ENCODE measurements at places on chromosomes 16 and 17.

DNA sequence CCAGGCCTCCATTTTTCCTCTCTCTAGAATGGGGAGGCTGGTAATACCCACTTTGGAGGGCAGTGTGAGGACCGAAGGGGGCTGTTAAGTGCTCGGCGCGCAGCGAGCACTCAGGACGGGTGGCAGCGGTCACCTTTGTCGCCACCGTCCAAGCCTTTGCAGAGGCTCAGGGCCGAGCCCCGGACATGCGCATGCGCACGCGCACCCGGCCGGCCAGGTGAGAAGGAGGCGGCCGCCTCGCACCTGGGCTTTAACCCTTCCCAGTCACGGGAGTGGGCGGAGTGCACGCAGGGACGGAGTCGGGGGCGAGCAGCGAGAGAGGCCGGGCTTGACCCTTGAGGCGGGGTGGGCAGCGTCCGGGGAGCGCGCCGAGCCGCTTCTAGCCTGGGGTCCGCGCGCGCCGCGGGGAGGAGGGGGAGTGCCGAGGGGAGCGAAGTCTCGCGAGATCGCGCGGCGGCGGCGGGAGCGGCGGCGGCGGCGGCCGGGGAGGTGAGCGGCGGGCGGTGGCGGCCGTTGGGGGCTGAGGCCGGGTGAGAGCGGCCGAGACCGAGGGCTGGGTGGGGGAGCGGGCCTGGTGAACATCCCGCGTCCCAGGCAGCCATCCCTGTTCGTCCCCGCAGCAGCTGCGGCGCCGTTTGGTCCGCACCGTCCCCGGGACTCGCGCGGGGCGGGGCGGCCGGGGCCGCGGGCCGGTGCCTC, at the start of gene MRTFB:
Gene MRTFB, plus strand, starts transcription at position 443 of the 699 bp plus-strand sequence. CDS start 69,288 bp downstream, outside the sequence.
- peak; percentile 88 for DNase-seq

GRCh38 chr17:79993390-79994227, 42.1 kb downstream of the TBC1D16 start:
- peak; percentile 25 for DNase-seq

DNA sequence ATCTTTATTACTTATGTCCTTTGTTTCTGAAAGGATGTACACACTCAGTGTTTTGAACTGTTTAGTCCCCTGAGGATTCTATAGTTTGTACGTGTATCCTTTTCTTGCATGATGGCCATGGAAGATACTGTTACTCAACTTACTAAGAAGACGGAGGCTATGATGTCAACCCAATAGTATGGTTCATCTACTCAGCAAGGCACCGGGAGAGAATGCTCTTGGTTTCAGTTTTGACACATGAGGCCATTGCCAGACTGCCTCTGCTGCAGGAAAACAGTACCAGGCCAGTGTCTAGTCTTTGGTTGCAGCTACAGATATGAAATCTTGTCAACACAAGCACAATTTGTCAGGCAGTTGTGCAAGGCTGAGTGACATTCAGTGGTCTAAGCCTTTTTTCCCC, 134.5 kb downstream of the MRTFB start:
- DNase-seq: no peak

GRCh38 chr16:23092072-23092800, 57.0 kb downstream of the USP31 start:
- no peak for DNase-seq

DNA sequence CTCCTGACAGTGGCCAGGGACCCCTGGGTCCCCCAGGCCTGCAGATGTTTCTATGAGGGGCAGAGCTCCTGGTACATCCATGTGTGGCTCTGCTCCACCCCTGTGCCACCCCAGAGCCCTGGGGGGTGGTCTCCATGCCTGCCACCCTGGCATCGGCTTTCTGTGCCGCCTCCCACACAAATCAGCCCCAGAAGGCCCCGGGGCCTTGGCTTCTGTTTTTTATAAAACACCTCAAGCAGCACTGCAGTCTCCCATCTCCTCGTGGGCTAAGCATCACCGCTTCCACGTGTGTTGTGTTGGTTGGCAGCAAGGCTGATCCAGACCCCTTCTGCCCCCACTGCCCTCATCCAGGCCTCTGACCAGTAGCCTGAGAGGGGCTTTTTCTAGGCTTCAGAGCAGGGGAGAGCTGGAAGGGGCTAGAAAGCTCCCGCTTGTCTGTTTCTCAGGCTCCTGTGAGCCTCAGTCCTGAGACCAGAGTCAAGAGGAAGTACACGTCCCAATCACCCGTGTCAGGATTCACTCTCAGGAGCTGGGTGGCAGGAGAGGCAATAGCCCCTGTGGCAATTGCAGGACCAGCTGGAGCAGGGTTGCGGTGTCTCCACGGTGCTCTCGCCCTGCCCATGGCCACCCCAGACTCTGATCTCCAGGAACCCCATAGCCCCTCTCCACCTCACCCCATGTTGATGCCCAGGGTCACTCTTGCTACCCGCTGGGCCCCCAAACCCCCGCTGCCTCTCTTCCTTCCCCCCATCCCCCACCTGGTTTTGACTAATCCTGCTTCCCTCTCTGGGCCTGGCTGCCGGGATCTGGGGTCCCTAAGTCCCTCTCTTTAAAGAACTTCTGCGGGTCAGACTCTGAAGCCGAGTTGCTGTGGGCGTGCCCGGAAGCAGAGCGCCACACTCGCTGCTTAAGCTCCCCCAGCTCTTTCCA, 25.1 kb downstream of the C1QTNF1 start:
- DNase-seq: no peak

- no peak for DNase-seq
These were observed 10.0 kb downstream of the LDHD start for GRCh38 chr16:75106351-75107274.

DNA sequence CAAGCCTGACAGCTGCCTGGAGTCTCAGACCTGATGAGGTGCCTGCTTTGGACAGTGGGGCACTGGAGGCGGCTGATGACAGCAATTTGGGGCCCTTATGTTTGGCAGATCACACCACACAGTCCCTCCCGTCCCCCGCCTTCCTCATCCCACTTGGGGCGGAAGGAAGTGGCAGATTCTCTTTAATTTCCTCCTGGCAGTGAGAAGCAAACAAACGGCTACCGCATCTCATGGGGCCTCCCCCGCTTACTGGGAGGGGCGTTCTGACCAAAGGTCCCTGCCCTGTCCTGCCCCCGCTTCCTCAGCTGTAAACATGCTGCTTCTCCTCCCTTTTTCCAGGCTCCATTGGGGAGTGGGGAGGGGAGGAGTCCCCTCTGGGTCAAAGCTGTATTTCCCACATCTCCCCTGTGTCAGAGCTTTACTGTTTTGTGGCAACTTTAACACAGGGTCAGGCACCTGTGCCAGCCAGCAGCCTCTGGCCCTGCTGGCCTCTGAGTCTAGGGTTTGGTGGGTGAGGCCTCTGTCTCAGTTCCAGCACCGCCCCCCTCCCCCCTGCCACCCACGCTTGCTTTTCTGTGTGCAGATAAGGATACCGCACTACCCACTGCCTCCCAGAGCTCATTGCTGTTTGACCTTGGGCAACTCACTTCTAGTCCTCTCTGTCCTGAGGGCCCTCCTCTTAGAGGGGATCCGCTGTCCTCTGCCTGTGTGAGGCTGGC, 5.4 kb upstream of the NFATC3 start:
- DNase-seq: peak; percentile 90

DNA sequence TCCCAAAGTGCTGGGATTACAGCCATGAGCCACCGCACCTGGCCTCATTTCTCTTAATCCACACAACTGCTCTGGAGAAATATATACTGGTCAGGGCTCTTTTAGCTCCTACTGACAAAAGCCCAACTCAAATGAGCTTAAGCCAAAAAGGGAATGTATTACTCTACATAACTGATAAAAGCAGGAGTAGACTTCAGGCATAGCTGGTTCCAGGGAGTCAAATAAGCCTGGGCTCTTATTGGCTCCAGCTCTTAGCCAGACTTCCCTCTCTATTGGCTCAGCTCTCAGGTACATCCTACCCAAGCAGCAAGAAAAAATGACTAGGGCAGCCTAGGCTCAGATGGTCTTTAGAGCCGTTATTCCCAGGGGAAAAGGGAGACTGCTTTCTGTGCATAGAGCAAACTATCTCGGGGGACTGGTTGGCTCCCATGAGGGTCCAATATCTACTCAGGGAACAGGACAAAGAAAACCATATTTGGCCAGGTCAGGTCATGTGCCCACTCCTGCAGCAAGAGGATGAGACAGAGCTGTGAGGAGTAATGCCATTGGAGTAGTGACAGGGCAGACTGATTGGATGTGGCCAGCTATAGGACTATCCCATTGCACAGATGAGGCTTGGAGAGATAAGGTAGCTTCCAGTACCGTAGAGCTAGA, 21.2 kb downstream of the TBX2 start:
- no peak for DNase-seq

- DNase-seq: no peak
These were observed 269.6 kb upstream of the RPL38 start for GRCh38 chr17:73933871-73934270.

- peak; percentile 55 for DNase-seq
These were observed 565 bp downstream of the DDX52 start for GRCh38 chr17:37642681-37643080.

- DNase-seq: no peak
These were observed 188.4 kb downstream of the ABCC12 start for GRCh38 chr16:47967374-47967773.

DNA sequence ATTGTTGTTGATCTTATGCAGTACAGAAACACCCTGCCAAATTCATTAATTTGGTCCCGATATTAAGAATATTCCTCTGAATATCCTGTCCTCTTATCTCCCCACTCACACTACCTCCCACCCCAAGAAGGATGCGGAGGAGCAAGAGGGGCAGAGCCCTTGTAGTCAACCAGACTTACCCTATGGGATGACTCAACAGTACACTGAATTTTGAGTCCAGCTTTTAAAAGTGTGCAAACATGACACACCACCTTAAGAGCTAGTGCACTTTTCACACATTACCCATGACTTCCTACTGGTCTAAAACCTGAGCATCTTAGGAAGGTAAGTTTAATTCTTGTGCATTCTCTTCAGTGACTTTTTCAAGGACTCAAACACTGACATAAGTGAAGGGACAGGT, 9.5 kb downstream of the USP22 start:
- DNase-seq: peak; percentile 38

DNA sequence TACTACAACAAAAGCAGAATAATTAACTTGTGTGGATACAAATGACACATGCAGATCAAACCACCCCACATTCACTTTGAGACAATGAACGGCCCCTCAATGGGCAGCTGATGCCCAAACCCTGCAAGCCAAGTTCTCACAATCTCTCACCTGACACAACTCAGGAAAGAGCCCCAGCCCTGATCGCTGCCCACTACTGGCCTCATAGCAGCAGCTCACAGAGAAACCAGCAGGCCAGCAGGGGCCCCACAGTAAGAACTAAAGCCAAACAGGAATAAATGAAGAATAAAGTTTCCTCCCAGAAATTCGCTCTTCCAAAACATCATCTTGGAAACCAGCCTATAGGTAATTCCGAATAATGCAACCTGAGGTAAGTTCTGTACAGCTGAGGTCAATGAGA, 7.7 kb downstream of the AKTIP start:
- no peak for DNase-seq

- no peak for DNase-seq
These were observed 161.2 kb downstream of the MRTFB start for GRCh38 chr16:14232106-14232864.

- DNase-seq: no peak
These were observed 126.1 kb downstream of the SEC14L1 start for GRCh38 chr17:77266891-77267341.

DNA sequence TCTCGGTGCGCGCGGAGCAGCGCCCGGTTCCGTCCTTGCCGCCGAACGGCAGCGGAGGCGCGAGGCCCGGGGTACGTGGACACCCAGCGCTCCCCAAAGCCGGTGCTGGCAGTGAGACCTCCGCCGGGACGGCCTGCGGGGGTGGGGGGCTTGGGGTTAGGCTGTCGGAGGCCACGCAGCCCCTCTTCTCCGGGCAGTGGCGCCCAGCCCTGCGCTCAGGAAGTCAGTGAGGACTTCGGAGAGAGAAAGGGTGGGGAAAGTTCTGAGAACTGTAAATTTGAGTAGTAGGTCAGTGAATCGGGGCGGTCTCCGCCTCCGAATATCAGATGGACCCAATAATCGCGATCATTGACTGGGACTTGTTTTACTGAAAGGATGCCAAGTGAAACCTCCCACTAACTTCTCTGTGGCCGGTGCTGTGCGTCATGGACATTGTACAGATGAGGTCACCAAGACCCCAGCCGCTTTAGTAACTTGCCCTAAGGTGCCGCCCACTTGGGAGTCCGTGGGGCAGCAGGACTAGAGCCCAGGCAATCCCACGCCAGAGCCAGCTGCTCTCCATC, 468 bp downstream of the IL4R start:
- DNase-seq: peak; percentile 34

GRCh38 chr17:59424331-59424730, 92.9 kb downstream of the YPEL2 start:
- DNase-seq: no peak

DNA sequence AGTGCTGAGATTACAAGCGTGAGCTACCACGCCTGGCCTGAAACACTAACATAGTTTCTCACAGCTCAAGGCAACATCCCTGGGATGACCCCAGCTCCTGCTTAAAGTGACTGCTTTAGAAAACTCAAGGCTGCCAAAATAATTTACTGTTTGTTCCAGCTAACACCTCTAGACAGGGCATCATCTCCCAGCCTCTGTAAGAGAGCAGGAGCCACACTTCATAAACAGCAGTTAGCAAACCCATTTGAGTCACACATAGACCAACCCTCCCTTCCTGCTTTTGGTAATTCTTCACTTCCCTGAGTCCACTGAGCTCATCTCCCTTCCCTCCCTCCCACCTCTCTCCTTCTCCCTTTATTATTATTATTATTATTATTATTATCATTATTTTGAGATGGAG, 201.3 kb downstream of the XYLT1 start:
- DNase-seq: no peak

GRCh38 chr16:25124503-25124902, 13.0 kb downstream of the LCMT1 start:
- no peak for DNase-seq

- no peak for DNase-seq
These were observed 35.8 kb downstream of the BCL7C start for GRCh38 chr16:30858111-30858495.

DNA sequence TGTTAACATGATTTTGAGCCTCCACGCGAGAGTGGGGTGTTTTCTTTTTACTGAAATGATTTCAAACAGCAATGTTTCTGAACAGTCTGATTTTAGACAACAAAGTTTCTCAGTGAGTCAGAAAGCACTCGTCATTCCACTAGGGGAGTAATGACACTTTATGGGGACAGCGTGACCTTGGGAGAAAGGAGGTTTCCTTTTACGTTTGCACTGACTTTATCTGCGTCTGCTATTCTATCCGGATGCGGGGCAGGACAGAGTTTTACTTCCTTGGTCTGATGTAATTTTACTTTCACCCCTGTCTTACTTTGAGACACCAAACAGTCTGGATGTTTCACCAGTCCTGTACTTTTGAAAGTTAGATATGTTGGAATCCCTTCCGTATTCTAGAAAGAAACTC, 20.7 kb downstream of the SLC47A1 start:
- DNase-seq: no peak

GRCh38 chr17:7016886-7017826, 4.7 kb downstream of the RNASEK start:
- DNase-seq: no peak

DNA sequence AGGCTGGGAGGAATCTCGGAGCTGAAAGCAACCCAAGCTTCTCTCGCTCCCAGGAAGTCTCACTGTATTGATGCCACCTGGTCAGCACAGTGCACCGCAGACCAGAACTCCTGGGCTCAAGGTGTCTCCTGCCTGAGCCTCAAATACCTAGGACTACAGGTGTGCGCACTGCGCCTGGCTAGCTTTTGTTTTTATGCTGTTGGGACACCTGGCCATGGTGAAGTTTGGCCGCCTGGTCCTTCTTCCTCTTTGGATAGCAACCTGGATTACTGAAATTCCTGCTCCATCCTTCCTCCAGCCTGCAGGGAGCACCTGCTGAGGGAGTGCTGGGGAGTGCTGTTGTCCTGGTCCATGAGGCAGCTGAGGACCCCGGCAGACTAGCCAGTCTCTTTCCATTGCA, 56.6 kb downstream of the COTL1 start:
- DNase-seq: no peak
